ENCODE measurements at places on chromosomes 1 and 21.
A peak's percentile ranks its signal among the peaks of the same experiment; 100 is the strongest.

DNA sequence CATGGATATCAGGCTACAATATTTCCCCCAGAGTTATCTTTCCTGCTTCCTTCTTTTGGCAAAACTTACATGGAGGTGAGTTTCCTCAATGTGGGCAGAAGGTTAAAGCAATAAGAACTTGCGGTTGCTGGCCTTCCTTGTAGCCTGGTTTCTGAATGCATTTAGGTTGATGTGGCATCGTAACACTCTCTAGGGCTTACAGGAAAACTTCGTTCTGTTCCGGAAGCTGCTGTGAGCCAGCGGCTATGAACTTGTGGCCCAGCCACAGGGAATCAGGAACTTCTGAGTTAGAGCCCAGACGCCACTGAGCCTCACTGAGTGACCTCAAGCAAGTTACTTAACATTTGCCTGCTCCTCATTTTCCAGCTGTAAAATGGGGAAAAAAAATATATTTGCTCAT is 623.4 kb upstream of the ADAMTS5 start:
- DNase-seq = peak; percentile 14

- DNase-seq = no peak
Measured at GRCh38 chr1:236888126-236888525, 93.0 kb downstream of the MTR start.

GRCh38 chr1:58576325-58576726 is 726 bp downstream of the TACSTD2 start:
- DNase-seq = no peak

DNA sequence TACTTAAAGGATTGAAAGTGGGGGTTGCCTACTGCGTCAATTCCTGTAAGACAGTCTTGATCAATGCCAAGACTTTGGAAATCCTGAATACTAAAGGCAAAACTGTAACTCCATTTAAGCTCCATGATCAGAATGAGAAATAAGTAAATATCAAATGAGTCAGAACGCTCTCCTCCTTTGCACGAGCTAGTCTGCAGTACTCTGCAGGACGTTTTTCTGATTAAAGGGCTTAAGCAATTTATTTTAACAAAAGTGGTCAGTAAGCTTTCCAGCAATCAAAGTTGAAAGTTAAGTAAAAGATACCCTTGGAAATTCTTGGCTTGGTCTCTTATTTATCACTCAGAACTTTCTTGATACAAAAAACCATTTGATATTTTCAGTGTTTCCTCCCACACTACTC is 35.7 kb upstream of the ARHGAP29 start:
- DNase-seq = no peak

DNA sequence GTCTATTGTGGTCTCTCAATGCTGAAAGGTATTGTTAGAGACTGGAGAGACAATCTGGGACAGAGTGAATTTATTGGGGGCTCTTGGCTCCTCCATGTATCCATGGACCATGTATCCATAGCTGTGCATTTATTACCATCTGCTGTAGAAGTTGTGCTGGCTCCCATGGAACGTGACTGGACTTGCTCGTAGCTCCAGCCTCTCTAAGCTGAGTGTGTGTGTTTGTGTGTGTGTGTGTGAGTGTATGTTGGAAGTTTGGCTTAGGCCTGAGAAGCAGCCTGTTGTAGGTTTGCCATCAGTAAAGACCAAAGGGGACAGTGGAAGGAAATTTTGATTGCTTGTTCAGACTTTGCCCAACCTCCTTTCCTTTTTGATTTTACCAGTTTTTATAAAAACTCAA is 105.7 kb upstream of the USP24 start:
- no peak for DNase-seq

DNA sequence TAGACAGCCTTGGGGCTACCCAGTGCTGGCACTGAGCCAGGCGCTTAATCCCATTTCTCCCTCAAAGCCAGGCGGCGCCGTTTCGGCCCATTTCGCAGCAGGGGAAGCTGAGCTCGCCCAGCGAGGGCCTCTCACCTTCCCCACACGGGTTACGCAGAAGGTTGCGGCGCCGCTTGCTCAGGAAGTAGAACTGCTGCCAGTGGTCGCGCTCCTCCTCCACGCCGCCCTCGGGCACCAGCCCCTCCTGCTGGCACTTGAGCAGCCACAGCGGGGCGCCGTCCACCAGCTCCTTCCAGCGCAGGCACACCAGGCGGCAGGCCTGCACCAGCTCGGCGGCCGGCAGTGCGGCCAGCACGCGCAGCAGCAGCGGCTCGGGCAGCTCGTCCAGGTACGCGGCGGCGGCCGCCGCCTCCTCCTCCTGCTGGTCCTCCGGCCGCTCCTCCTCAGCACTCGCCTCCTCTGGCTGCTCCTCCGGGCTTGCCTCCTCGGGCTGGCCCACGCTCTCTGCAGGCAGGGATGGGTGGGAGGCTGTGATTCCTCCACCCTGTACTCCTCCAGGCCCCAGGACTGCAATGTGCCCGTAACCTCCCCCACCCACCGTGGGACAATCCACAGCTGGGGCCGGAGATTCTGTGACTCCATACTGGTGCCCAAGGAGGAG is 3.8 kb downstream of the FBXO2 start:
- DNase-seq = peak; percentile 84

GRCh38 chr1:5971471-5972197 is 20.6 kb downstream of the NPHP4 start:
- DNase-seq = no peak

DNA sequence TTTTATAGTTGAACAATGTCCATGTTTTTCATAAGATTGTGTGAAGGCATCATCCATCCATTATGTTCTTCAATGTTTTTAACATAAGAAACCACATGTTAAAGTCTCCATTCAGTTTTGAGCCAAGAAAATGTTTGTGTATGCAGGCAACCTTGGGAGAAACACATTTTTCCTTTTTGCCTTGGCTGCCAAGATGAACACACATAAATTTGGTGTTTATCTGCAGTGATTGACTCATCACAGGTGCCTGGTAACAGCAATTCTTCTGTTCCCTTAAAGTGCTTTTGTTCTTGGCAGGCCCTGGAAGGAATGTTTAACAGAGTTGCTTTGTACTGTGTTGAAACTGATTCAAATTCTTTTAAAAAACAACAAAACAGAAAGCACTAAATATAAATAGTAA is 709.9 kb upstream of the ADGRL4 start:
- no peak for DNase-seq

GRCh38 chr1:208333676-208334075 is 89.5 kb upstream of the PLXNA2 start:
- DNase-seq = no peak

GRCh38 chr1:32071758-32072621 is 749 bp upstream of the TMEM39B start:
- no peak for DNase-seq

DNA sequence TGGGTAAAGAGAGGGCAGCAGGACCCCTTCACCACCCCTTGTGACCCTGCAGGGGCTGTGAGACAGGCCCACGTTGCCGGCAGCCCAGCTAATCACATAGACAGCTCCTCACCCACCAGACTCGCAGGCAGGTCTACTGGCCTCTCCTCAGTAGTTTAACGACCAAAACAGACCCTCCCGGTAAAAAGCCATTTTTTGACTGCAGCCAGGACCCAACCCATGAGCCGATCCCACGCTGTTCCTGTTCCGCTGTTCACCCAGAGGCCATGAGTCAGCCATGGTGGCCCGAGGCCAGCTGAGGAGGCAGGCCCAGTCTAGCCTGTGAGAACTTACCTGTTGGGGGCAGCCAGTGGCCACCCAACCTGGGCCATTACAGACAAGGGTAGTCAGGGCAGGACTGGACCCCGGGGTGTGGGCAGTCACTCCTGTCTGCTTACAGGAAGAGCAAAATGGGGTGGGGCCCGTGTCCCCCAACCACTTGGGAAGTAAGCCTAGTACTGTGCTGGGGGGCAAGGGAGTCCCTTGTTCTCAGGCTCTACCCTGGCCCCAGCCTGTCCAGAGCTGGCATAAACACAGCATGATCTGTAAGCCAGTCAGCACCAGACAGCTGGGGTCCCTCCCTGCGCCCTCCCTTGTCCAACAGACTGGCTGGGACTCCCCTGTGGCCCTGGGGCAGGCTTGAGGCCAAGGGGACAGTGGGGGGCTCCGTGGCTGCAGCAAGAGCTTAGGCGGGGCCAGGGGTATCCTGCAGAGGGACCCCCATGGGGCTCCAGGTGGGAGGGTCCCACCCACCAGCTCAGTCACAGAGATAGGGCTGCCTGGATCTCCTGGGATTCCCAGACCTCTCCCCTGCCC is 61.9 kb downstream of the WNT9A start:
- peak; percentile 73 for DNase-seq

GRCh38 chr1:4224684-4225467 is 324.8 kb upstream of the C1orf174 start:
- no peak for DNase-seq

DNA sequence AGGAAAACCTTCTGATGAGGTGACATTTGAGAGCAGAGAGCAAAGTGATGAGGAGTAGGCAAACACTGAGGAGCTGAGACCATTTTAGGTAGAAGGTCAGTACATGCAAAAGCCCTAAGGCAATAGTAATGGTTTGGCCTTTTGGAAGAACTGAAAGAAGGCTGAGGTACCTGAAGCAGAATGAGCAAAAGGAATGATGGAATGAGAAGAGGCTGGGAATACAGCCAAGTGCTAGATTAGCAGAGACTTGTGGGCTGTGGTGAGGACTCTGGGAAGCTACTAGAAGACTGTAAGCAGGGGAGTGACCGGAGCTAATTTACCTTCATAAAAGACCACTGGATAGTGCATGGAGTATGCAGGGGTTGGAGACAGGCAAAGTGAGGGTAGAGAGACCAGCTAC is 77.9 kb downstream of the GFI1 start:
- DNase-seq = no peak

GRCh38 chr1:53323316-53323715 is 4.6 kb downstream of the LRP8 start:
- DNase-seq = no peak

DNA sequence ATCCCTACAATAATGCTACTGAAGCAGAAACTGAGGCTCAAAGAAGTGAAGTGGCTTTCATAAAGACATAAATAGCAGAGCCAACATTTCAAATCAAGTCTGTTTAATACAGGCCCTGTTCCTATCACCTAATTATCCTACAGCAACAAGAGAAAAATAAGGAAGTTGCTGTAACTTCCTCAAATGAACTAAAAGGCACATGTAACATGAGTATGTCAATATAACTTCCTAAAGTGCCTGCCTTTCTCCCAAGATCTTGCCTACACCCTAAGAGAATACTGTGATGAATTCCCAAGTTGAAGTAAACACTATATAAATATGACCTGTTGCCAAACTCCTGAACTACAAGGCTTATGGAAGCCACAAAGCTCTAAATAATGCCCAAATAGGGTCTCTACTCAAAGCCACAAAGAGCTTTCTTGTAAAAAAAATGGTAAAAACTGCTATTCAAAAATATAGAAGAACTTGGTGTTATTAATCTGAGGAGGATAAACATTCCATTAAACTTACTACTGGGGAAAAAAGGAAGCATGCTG is 8.6 kb downstream of the BEND5 start:
- no peak for DNase-seq

GRCh38 chr1:169472738-169473137 is 13.0 kb downstream of the SLC19A2 start:
- DNase-seq = no peak

DNA sequence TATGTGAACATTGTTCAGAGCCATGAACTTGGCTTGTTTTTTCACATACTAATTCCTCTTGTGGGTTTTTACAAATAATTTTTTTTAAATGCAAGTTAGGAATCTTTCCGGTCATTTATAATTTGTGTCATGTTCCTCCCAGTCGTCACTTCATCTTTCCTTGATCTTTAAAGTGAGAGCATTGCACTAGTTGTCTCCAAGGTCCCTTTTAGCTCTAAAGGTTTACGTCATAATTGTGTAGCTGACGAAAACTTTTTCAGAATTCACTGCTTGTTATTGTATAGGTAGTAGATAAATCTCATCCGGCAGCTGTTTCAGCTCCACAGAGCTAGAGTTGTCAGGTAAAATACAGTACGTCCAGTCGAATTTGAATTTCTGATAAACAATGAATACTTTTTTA is 33.6 kb downstream of the SOAT1 start:
- DNase-seq = no peak

DNA sequence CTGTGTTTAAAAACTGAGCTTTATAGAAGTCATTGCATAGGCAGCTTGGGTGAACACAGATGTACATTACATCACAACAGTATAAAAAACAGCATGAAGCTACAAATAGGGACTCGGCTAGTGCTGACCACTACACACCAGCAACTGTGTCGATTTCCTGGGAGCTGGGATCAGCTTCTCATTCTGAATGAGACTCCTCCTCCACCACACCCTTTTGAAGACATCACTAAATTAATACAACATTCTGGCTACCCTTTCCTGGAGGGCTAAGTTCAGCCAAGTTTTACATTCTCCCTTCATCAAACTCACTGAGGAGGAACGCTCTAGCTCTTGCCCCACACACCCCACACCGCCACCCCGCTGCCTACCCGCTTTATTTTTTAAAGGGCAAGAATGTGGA is 102.7 kb downstream of the ERG start:
- DNase-seq = no peak

GRCh38 chr1:14820295-14821085 is 222.0 kb downstream of the KAZN start:
- no peak for DNase-seq

DNA sequence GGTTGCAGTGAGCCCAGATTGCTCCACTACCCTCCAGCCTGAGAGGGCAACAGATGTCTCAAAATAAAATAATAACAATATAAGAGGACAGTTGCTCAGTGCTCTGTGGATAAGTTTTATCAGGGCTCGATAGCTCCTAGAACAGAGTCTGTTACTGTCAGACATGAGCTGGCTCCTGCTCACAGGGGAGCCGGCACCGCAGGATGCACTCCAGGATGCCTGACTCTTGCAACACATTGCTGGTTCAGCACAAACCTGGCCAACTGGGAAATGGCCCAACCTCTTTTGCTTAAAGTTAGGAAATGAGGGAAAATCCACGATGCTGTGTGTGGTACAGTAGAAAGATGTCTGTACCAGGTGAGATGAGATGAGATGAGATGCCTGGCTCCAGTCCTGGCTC is 5.8 kb upstream of the CTSE start:
- DNase-seq = no peak

- DNase-seq = no peak
Measured at GRCh38 chr1:107821340-107821739, 143.6 kb downstream of the VAV3 start.

DNA sequence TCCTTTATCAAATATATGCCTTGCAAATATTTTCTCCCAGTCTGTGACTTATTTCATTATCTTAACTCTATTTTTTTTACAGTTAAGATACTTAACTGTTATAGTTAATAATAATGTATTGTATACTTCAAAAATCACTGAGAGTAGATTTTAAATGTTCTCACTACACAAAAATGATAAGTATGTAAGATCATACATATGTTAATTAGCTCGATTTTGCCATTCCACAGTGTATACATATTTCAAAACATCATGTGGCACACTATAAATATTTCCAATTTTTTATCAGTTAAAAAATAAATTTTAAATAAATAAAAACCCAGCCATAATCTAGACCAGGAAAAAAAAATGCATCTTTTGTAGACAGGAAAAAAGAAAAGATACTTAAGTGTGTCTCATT is 27.2 kb downstream of the CTTNBP2NL start:
- no peak for DNase-seq

DNA sequence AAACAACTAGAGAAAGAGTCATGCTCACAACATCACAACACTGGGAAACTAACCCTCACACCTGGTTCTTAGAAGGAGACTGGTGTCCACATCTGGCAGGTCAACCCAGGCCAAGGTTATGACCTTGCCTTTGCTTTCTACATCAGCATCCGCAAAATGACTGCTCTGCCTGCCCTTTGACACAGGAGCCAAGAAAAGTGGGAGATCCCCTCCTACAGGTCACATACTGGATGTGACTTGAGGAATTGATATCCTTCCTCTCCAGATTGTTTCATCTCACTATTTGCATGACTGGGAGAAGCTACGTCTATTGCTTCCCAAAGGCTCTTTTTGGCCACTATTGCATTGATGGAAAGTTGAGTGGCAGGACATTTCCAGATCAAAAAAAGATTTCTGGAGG is 115.5 kb downstream of the MIS18A start:
- no peak for DNase-seq
